HAP-1 (cell line): ENCODE measurements at places on chromosomes 1 and 21.

GRCh38 chr1:245621589-245621988 is 466.8 kb downstream of the KIF26B start:
- no peak for DNase-seq

DNA sequence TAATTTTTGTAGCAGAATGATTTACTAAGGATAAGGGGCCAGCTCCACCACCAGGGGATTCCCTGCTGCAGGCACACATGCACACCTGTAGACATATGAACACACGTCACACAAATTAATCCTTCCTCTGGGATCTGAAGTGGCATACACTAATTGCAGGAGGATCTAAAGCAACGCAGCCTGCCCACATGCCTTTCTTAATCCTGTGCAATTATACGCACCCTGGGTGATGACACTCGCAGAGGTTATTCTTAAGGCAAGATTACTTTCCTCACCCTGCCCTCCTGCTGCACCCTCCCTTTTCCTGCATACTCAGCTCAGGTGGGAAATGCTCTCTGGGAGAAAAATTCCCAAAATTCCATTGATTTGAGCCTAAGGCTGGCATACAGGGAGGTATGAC is 7.5 kb upstream of the LORICRIN start:
- no peak for DNase-seq

DNA sequence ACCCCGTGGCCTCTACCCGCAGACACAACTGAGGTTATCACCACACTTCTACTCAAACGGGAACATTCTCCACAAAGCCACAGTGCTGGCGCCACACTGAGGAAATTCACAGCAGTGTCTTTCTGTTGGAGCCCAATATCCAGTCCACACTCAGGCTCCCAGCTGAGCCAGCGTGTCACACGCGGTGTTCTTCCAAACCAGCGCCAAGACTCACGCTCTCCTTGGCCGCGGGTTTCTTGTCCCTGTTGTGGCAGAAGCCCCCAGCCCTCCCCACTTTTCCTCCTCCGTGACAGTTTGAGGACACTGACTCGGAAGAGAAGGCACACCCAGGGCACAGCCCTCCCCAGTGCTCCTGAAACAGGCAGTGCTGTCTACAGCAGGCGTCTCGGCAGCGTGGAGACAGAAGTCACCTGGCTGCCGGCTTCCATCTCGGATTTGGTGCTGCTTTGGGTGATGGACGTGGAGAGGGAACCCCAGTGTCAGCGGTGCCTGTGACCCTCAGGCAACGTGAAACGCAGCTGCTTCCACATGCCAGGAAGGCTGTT is 35.4 kb upstream of the AGPAT3 start:
- DNase-seq, result no peak

- DNase-seq, result no peak
These were observed 48.6 kb downstream of the KCNC4 start for GRCh38 chr1:110258734-110259133.

DNA sequence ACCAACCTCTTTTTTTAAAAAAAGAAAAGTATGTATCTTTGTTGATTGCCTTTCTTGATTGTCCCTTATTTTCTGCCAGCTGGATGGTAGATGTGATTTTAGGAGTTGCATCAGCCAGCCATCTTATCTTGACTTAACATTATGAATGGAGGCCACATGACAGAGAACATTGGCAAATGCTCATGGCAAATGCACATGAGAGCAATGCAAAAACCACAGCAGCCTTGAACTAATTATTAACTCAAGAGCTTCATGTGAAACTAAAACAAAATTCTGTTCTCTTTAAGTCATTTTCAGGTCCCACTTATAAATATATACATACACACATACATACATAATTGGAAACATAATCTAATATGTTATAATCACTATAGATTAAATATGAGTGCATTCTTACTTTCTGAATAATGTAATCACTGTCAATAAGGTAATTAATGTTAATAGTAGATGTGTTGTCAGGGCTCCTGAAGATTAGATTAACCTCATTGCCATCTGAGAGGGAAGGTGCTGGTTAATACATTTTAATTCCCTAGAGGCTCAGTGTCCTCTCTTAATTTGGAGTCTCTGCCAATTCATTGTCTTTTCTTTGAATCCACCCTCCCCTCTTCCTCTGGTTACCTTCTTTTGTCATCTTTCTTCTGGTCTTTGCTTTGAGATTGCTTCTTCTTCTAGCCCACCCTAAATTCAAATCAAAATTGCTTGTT is 962.2 kb downstream of the ADGRL2 start:
- DNase-seq, result no peak

- no peak for DNase-seq
These were observed 369.1 kb downstream of the RGS7 start for GRCh38 chr1:240987928-240988327.

- DNase-seq, result no peak
These were observed 113.9 kb downstream of the ADSS2 start for GRCh38 chr1:244337839-244338238.

GRCh38 chr1:12636098-12636950 is 7.6 kb upstream of the AADACL4 start:
- peak; percentile 28 for DNase-seq

DNA sequence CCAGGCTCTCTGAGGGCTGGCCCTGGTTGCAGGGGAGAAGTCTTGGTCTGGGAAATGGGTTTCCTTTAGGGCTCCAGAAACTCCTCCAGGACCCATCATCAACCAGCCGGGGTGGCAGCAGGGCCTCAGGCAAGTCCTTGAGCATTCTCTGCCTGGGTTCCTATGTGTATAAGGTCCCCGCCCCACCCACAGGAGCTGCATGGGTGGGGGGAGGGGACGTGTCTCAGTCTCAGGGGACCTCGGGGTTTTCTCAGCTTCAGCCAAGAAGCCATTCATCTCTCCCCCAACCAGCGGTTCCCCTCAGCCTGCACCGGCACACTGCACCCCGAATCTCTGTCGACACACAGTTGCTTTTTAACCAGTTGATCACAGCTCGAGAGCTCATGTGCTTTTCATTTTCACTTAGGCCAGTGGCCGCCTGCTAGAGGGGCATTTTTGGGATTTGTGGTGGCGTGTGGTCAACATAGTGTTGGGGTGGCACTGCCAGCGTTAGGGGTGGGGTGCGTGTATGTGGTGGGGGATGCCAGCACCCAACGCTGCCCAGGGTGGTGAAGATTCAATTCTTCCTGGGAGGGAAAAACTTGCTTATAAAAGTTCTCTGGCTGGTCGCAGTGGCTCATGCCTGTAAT is 6.5 kb downstream of the RUNX3 start:
- DNase-seq, result no peak

GRCh38 chr1:110490791-110491451 is 28.1 kb downstream of the KCNA10 start:
- DNase-seq, result no peak

- DNase-seq, result no peak
These were observed 63.7 kb downstream of the MAP10 start for GRCh38 chr1:232868793-232869491.

- no peak for DNase-seq
These were observed 736.6 kb downstream of the MRPL39 start for GRCh38 chr21:24870633-24871032.

DNA sequence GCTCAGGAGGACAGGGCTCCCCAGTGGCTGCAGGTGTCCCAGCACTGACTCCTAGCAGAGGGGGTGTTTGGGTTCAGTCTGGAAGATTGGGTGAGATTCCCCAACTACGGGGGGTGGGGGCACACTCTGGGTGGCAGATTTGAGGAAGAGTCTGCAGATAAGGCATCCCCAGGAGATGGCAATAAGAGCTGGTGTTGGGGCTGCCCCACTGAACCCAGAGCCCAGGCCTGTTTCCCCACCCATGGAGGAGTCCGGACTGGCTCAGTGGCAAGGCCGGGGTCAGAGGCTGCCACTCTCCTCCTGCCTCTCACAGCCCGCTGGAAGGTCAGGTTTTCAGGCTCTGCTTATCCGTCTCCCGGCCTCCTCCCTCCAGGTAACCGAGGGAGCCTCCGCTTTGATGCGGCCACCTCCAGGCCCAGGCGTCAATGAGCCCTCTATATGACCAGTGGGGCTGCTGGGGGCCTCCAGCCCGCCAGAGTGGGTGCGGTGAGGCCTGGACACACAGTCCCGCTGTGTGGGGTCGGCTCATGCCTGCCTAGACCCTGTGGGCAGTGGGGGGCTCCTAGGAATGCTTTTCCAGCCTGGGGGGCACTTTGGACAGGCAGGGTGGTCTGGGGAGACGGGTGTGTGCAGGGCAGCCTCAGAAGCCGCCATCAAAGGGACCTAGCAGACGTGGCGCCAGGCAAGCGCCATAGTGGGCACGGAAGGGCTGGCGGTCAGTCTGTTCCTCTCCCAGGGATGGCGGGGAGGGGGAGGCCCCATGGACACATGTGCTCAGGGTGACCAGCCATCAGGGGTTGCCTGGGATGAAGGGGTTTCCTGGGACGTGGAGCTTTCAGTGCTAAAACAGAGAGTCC is 28.9 kb upstream of the RUNX3 start:
- DNase-seq, result no peak

GRCh38 chr1:22816067-22816775 is 105.6 kb downstream of the EPHB2 start:
- no peak for DNase-seq

GRCh38 chr1:24857507-24858133 is 72.5 kb downstream of the RUNX3 start:
- DNase-seq, result no peak

GRCh38 chr1:190439447-190439846 is 38.2 kb downstream of the BRINP3 start:
- no peak for DNase-seq

- no peak for DNase-seq
These were observed 21.6 kb downstream of the C2CD2 start for GRCh38 chr21:41932191-41932575.

DNA sequence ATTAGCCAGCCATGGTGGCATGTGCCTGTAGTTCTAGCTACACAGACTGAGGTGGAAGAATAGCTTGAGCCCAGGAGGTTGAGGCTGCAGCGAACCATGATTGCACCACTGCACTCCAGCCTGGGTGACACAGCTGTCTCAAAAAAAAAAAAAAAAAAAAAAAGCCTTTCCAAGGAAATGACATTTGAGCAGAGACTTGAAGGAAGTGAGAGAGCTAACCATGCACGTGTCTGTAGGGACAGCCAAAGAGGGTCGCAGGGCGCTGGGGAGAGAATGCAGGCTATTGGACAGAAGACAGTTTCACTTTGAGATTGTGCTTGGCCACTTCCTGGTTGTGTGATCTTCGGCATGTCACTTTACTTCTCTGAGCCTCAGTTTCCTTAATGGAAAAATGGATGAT is 6.8 kb downstream of the HCRTR1 start:
- DNase-seq, result no peak

DNA sequence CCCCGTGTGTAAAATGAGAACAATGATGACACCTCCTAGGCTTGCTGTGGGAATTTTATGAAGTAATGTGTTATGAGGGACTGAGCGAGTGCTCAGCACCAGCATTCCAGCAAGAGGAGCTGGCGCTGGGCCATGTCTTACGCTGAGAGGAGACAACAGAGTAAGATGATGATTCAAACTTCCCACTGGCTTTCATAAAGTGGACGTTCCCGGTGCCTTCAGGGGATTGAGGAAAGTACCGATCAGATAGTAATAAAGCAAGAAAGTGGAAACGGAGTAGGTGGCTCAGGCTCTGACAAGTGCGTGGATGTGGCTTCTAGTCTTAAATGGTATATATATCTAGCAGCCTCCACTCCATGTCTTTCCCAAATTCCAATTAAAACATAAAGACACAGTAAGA is 23.8 kb downstream of the EPHA10 start:
- DNase-seq, result no peak

DNA sequence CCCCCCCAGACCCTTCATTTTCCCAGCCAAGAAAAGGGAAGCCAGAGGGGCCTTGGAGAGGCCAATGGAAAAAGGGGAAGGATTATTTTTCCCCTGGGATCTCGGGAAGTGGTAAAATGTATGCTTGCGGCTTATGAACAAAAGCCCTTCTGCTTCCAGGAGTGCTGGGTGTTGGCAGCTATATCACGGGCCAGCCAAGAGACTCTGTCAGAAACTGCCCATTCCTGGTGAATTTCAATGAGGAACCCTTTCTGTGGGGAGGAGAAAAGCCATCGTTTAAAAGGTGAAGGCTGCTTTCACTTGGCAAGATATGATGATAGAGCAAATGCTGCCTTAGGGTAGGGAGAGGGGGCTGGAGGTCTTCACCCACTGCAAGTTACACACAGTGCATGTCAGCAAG is 69.7 kb upstream of the ZC3H12A start:
- DNase-seq, result no peak

DNA sequence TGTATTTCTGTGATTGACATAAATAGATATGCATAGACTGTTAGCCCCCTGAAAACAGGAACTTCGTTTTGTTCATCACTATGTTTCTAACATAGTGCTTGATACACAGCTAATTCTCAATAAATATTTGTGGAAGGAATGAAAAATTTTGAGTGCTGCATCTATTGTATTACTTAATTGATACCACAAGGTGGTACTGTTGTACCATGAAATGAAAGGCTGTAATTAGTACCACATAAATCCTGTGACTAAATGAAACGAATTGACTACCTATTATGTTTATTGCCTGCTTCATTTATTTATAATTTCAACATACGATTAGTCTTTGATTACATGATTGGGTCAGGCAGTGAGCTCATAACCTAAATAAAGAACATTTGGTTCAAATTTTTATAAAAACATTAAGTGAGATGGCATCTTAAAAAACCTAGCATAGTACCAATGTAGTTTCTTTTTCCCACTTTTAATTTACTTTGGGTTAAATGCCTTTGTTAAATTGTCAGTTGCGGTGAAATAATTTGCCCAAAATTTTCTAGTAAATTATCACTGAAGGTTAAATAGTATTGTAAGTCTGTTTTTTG is 15.0 kb upstream of the TGFB2 start:
- peak; percentile 37 for DNase-seq

DNA sequence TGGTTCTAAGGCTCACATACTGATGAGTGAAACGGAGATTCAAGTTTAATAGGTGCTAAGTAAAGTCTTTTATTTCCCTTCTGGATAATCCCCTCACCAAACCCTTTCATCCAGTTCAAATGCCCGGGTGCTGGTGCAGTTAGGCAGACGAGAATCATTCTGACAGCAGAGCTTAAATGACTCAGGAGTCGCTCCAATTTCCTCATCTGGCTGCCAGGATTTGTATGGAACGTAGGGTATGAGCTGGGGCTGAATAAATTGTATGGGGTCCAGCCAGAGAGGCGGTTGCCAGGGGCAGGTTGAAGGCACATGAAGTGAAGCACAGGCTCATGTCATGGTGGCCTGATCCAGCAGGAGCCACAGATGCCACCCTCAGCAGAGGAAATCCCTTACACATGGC is 76.0 kb downstream of the PAPPA2 start:
- DNase-seq, result no peak

DNA sequence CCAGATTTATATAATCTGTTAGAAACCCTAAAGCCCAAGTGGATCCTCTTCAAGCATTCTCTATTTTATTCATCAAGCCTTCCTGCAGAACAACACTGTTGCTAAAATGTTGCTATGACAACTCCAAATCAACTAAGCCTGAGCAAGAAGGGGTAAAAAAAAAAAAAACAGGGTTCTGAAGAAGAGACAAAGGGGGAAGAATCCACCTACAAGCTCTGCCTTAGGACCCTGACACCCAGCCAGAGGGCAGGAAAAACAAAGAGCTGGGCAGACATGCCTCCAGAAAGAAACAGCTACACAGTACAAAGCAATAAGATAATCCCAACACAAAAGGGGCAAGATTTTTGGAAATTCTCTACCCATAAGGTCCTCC is 1.3 kb downstream of the USF1 start:
- peak; percentile 43 for DNase-seq
